ENCODE measurements at places on chromosomes 1 and 21.

GRCh38 chr1:199723250-199723956 lies 304.1 kb upstream of the NR5A2 start:
- DNase-seq, result peak; percentile 48

GRCh38 chr1:218371927-218372672 lies 27.0 kb downstream of the TGFB2 start:
- DNase-seq, result peak; percentile 48

GRCh38 chr1:101086783-101087182 lies 61.2 kb upstream of the DPH5 start:
- no peak for DNase-seq

DNA sequence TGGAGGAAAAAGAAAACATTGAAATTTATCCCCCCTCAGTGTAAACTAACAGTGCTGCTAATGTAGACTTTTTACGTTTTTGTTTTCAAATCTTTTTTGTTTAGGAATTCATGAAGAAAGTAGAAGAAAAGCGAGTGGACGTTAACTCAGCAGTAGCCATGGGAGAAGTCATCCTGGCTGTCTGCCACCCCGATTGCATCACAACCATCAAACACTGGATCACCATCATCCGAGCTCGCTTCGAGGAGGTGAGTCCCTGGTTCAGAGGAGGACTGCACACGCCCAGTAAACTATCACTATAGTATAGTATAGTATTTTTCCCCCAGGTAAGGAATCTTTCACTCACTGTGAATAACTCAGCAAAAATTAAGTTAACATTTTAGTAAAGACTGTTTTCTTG lies 37.8 kb upstream of the BMP8A start:
- peak; percentile 74 for DNase-seq

DNA sequence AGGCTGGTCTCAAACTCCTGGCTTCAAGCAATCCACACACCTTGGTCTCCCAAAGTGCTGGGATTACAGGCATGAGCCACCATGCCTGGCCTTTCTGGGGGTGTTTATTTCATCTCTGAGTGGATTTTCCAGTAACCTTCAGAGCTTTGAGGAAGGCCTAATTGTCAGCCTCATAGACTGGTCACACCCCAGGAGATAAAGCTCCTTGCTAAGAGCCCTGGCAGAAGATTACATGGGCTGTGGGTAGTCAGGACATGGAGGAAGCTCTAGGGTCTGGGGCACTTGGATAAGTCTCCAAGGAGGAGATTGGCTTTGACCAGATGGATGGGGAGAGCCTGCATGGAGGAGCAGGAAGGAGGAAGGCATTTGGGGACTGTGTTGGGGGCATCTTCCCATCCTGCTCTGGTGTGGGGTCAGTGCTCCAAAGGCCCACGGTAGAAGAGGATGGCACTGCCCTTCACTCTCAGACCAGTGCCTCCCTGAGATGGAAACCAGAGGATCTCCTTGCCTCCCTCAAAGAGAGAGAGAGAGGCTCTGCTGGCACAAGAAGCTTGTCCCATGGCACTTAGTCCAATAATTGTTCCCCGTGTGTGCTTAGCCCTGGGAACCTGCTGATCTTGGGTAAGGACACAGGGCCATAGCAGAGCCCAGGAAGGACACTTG lies 14.7 kb upstream of the GSTM4 start:
- no peak for DNase-seq

GRCh38 chr1:221598122-221598521 lies 143.8 kb downstream of the DUSP10 start:
- no peak for DNase-seq

GRCh38 chr1:157992031-157992832 lies 1.2 kb upstream of the KIRREL1 start:
- DNase-seq, result peak; percentile 74

DNA sequence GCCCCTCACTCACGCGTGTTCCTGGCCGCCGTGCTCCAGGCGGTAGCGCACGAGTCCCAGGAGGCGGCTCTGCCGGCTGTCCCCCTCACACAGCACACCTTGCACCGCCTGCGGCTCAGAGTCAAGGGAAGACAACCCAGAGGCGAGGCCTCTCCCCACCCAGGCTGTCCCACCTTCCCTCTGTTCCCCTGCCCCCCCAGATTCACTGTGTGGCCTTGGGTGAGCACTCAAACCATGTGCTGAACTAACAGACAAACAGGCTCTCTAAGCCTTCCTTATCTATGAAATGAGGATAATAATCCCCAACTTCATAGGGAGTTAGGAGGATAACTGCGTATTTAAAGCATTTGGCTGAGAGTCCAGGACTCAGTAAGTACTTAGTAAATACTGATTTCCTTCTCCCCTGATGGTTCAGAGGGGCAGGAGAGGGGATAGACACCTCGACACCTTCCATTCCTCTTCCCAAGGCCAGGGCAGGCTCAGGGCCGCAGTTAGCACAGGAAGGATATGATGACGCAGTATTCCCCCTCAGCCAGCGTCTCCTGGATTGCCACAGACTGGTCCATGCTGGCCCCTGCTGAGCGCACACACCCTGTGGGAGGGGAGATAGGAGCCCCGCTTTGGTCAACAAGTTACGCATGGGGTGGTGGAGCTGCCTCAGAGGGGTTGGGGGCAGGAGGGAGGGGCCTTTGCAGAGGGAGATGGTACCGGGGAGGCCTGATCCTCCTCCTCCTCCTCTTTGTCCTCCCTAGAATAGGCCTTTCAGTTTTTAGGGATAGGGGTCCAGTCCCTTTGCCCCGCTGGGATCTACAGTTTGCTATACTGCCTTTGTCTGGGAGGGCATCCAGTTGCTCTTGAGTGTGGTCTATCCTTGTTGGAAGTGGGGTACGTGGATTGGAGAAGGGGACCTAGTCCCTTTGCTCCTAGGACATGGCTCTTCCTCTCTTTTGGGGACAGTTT lies 830 bp downstream of the INPP5B start:
- peak; percentile 89 for DNase-seq

DNA sequence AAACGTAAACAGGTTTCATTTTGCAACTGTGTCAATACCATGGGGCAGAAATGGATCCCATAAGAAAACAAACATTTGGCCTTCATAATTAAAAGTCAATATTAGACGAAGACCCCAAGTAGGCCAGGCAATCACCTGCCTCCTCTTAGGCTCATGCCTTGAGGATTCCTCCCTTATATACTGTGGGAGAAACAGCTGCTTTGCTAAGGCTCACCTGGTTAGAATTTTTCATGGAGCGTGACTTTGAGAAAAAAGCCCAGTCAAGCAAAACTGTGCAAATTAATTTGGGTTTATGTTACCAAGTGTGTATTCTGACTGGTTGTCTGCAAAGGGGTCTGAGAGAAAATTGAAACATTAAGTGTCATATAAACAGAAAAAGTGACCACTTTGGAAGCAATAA lies 605.3 kb upstream of the USP24 start:
- no peak for DNase-seq

DNA sequence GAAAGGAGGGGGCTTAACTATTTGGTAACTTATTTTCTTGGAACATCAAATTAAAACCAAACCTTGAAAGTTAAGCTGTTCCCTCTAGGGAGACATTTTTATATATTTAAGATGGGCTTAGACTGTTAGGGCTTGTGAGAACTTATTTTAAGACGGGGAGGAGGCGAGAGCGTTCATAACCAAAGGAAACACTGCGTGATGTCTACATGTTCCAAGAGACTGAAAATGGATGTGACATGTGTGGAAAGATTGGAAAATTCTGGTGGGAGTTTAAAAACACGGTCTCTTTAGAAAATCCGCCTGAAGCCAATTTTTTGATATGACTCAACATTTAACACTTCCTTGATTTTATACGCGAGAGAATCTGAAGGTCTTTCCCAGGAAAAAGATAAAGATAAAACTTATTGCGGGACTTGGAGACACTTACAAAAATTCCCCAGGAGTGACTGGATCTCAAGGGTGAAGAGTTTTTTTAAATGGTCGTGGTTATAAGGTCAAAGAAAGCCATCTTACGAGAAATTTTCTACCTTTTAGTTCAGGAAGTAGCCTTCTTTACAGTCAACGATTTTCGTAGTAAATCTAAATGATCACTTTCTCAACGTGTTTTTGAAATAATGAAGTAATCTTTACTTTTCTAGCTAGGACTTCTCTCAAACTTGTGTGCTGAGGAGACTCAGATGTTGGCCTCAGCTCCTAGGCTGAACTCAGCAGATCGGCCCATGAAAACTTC lies 828 bp downstream of the PNRC2 start:
- peak; percentile 10 for DNase-seq

GRCh38 chr1:211741788-211742187 lies 66.4 kb upstream of the NEK2 start:
- no peak for DNase-seq

DNA sequence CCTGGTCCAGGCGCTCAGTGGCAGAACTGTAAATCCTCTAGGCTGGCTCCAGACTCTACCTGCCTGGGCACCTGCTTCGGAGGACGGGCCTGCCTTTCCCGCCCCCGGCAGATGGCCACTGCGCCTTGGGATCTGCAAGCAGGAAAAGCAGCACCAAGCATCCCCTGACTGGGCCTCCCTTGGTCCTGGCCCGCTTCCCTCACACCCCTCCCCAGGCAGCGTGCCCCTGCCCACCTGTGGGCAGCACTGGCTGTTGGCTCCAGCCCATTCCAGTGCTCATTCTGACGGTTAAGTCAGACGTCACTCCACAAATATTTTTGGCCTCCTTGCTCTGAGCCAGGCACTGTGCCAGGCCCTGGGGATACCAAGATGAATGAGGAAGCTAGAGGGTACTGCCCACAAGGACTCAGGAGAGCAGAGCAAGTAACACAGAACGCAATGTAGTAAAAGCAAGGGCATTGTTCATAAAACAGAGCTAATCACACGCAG lies 22.0 kb upstream of the BLACAT1 start:
- peak; percentile 54 for DNase-seq

DNA sequence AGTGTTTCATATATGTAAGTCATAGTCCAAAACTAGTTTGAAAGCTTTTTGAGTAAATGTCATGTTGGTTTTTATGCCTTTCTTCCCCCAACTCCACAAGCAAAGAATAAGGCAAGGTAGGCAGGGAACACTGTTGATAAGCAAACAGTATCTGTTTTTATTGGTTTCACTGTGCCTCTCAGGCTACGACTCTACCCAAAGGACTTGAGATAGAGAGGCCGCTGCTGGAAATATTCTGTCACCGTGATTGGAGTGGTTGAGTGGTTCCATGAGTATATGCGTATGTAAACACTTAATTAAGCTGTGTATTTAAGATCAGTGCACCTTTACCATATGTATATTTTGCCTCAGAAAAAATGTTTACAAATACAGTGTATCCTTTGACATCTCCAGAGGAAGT lies 138.1 kb upstream of the KIF26B start:
- DNase-seq, result no peak

DNA sequence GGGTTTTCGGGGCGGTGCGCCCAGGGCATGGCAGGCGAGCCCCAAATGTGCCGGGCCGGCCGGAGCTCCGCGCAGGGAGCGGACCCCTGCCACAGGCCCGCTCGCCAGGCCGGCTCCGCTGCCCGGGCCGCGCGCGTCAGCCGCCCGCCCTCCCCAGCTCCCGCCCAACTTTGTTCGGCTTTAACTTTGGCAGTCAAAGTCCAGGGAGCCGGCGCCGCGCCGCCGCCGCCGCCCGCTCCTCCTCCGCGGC lies 488 bp downstream of the SLC35D1 start:
- peak; percentile 67 for DNase-seq

- DNase-seq, result no peak
These were observed 596 bp downstream of the PADI4 start for GRCh38 chr1:17308593-17308992.

DNA sequence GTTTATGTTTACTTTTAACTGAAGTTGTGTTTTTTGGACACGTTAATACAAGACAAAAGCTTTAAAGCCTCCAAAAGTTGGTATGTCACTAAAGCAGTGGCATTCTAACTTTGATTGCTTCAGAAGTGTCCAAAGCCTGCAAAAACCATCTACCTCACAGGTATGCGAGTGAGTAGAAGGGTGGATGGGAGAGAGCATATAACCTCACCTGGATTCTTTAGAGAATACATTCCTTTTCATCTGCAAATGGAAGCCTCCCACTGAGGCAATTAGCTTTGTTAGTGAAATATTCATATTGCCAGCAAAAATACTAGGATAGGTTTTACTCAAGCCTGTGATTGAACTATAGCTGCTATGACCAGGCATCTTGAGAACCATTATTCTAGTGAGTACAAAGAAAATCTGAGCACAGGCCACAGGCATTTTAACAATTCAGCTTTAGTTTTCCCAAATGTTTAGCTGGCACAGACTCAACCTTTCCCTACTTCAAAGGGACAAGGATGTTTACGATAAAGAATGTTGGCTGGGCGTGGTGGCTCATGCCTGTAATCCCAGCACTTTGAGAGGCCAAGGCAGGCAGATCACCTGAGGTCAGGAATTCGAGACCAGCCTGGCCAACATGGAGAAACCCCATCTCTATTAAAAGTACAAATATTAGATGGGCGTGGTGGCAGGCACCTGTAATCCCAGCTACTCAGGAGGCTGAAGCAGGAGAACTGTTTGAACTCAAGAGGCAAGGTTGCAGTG lies 39.7 kb downstream of the MAP3K21 start:
- DNase-seq, result no peak

DNA sequence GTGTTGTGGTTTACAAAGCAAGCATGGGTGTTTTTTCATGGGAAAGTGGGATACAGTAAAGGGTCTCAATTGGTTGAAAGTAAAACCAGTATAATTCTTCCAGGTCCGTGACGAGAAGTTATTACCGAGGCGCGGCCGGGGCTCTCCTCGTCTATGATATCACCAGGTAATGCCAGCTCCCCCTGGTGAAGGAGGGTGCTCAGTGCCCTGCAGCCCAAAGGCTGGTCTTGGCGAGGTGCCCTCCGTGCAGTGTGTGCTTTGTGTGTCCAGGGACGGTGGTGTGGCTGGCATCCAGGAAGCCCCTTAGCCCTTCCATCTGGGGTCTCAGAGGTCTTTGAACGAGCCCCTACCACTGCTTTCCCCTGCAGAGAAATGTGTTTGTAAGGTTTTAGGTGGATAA lies 24.8 kb downstream of the RAB4A start:
- DNase-seq, result no peak

DNA sequence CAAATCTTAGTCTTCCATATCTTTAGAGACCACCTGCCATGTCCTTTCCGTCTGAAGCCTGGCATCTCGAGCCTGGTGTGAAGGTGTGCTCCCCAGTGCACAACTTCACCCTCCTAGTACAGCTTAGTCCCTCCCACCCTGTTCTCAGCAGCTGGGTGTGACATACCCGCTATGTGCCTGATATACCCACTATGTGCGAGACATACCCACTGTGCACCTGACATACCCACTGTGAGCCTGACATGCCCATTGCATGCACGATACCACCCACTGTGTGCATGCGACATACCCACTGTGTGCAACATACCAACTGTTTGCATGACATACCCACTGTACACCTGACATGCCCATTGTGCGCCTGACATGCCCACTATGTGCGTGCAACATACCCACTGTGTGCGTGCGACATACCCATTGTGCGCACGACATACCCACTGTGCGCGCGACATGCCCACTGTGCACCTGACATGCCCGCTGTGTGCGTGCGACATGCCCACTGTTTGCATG lies 3.0 kb upstream of the RRP1 start:
- DNase-seq, result no peak
